Sigmoid colon (tissue), 7 donors: ENCODE measurements at places on chromosomes 7 and 10. TPM values are rescaled to one million over a fixed set of nuclear protein-coding genes. Genes with fewer than 3 reads are reported as not detected.

GRCh38 chr10:34911661-34912205 lies 96.6 kb upstream of the PARD3 start:
- peak; percentile 41 for DNase-seq

The BTAF1 gene
- 1.8 TPM for polyA plus RNA-seq

The ATRNL1 gene
- 0.60 TPM for polyA plus RNA-seq

DNA sequence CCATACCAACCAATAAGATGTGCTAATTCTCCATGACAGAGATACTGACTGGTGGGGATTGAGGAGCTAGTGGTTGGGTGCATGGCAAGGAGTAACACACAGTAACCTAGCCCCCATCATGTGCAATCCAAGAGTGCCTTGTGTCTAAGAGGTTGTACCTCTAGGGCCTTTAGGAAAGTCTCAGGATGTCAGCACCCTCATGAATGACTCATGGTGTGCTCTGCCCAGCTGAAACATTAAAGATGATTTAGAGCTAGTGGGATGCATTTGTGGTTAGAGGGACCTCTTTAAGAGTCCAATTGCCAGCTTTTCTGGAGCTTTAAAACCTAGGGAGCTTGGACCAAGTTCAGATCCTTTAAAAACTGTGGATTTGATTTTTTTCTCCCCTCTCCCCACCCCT lies 181.1 kb downstream of the HERPUD2 start:
- no peak for DNase-seq

GRCh38 chr7:132291481-132291880 lies 284.8 kb downstream of the PLXNA4 start:
- DNase-seq, result no peak

The TMEM213 gene
- not detected for polyA plus RNA-seq

GRCh38 chr10:33410860-33411234 lies 76.4 kb upstream of the NRP1 start:
- DNase-seq, result no peak

GRCh38 chr10:105843786-105844185 lies 1202.7 kb downstream of the SORCS3 start:
- DNase-seq, result no peak

GRCh38 chr7:157818701-157819454 lies 482.1 kb downstream of the DNAJB6 start:
- no peak for DNase-seq

The ELAPOR2 gene
- polyA plus RNA-seq, result 1.6 TPM

GRCh38 chr7:135512135-135512887 lies 2.4 kb upstream of the CNOT4 start:
- DNase-seq, result no peak
